ENCODE measurements at places on chromosomes 7 and 10.
A peak's percentile ranks its signal among the peaks of the same experiment; 100 is the strongest.

GRCh38 chr10:24822590-24822989, 98.9 kb upstream of the ARHGAP21 start:
- DNase-seq = no peak

- DNase-seq = no peak
Observed at GRCh38 chr10:7388602-7389001, 22.2 kb downstream of the SFMBT2 start.

GRCh38 chr7:43535031-43535451, 47.9 kb upstream of the STK17A start:
- no peak for DNase-seq

- no peak for DNase-seq
Observed at GRCh38 chr10:75911426-75911825, 480.0 kb downstream of the LRMDA start.

- no peak for DNase-seq
Observed at GRCh38 chr10:129912986-129913695, 50.9 kb downstream of the EBF3 start.

- DNase-seq = no peak
Observed at GRCh38 chr10:20007426-20007825, 191.2 kb downstream of the PLXDC2 start.

DNA sequence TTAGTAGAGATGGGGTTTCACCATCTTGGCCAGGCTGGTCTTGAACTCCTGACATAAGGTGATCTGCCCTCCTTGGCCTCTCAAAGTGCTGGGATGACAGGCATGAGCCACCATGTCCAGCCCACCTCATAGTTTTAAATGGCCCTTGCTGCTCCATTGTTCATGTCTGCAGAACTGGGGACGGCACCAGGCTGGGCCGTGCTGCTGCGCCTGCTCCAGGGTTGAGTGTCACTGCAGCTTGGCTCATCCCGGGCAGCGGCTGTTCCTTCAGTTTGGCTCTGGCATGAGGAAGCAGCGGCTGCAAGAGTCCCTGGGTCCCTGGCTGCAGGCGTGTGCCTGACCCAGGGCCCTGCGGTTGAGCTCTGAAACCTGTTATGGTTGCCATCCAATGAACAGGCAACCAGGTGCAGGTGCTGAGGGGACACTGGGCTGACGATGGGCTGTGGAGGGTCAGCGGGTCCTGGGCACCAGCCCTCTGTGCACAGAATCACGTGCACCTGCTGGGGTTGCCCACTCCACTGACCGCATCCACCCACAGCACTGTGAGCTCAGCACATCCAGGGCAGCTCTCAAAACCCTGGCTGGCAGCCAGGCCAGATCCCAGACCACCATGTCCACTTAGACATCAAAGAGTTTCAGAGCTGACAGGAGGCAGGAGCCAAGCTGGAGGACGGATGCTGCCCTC, 70.2 kb upstream of the PPP2R2D start:
- no peak for DNase-seq

- DNase-seq = peak; percentile 22
Observed at GRCh38 chr7:157299613-157300368, 37.0 kb upstream of the DNAJB6 start.

DNA sequence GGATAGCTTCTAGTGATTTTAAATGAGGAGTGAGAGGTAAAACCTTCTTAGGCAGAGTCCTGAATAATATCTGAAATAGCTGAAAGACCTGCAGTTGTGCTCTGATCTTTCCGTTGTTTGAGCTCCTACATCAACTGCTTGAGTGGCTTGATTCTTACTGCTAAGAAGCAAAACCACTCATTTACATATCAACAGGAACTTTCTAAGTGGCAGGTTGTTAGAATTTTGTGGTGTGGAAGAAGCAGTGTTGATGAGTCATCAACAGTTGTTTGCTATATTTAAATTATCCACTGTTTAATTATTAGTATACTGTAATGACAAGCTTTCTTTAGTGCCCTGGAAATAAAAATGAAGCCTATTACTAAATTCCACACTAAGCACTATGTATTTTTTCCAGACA, 689.5 kb downstream of the DNAJB9 start:
- no peak for DNase-seq

DNA sequence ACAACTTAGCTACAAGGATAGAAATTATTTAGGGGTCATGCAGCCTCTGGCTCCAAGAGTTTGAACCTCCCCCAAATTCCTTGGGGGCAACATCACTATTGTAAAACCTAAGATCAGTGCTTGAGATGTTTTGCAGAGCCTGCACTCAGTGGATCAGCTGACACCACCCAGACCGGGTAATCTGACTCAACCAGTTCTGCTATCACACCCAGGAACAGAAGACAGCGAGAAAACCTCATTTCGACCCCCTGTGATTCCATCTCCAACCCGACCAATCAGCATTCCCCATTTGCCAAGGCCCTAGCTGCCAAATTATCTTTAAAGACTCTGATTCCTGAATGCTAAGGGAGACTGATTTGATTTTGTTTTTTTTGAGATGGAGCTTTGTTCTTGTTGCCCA, 5.2 kb downstream of the TACR2 start:
- DNase-seq = no peak

DNA sequence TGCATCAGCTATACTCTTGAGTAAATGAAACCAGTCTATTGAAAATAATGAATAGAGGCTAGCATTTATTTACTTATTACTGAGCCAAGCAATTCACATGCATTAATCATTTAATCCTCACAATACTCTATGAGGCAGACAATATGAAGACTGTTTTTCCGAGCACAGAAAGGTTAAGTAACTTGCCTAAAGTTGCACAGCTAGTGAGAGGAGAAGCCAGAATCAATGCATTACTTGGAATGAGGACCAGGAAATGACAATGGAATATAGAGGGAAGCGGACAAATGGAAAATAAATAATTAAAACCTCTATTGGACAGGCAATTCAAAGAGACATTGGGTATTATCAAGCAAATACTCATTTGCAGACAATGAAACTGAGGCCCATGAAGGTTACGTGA, 207.6 kb upstream of the PRKCQ start:
- DNase-seq = no peak

DNA sequence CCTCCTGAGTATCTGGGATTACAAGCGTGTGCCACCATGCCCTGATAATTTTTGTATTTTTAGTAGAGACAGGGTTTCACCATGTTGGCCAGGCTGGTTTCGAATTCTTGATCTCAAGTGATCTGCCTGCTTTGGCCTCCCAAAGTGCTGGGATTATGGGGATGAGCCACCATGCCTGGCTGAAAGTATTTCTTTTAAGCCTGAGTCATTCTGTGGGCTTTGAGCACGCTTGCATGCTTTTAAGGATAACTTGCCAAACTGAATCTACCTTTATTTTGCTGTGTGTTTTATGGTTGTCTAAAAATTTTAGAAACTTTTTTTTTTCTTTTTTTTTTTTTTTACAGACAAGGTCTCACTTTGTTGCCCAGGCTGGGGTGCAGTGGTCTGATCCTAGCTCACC, 33.2 kb downstream of the CNNM2 start:
- DNase-seq = no peak

DNA sequence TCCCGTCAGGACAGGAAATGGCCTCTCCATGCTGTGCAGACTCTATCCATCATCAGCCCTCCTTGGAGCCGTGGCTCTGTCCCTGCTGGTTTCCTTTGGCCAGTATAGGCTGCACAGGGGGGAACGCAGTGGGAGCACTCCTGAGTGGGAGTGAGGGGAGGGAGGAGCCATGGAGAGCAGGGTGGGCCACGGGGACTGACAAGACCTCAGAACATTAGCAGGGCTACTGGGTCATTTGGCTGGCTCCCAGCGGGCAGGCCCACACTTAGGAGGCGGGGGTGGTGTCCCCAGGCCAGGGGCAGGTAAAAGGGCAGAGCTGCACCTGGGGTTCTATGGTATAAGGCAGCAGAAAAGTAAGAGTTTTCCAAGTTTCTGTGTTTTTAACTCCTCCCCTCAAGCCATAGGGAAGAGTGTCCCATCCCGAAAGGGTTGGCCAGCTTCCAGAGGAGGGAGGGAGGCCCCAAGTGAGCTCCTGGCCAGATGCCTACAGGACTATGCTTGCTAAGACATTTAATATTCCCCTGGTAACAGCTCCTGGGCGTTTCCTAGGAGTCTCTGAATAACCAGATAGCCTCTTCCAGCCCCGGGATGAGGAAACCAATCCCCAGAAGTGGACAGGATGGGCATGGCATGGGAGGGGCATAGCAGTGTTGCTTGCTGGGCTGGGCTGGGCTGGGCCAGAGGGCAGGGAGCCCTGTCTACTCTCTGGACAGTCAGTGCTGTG, 5.5 kb upstream of the OPN4 start:
- DNase-seq = no peak

DNA sequence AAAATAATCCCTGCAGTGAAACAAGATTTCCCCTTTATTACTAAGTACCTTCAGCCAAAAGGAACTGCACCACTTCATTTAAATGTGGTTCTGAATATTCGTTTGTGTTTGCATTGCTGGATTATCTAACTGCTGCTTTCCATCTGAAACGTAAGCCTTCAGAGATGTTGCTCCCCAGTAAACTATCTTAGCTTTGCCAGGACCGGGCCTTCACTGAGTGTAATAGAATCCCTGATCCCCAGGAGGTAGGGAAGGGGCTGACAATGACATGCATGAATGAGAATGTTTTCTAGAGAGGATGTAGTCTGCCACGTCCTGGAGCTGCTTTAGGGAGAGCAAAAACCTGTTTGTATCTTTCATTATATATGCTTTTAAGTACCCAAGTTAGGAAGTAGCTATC, 19.5 kb upstream of the INSYN2A start:
- DNase-seq = no peak

- DNase-seq = no peak
Observed at GRCh38 chr7:128099204-128099671, 68.0 kb upstream of the LRRC4 start.

GRCh38 chr7:158525648-158526484, 61.8 kb downstream of the PTPRN2 start:
- no peak for DNase-seq

- no peak for DNase-seq
Observed at GRCh38 chr7:98185101-98185500, 26.1 kb upstream of the BHLHA15 start.

GRCh38 chr7:2168615-2169311, 64.0 kb downstream of the MAD1L1 start:
- no peak for DNase-seq

DNA sequence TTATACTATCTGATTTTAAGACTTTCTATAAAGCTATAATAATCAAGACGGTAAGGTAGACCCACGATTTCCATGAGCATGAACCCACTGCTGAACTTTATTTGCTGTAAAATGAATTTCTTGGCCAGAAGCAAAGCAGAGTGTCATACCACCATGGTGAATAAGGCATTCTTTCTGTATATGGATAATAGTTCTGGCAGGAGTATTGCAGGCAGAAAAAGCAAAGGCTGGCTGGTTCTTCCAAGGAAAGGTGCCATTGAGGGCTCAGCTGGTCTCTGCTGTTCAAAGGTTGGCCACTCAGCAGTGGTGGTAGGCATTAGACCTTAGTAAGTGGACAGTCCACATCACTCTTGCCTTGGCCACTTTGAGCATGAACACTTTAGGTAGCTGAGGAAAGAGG, 104.1 kb upstream of the KCNMA1 start:
- no peak for DNase-seq

DNA sequence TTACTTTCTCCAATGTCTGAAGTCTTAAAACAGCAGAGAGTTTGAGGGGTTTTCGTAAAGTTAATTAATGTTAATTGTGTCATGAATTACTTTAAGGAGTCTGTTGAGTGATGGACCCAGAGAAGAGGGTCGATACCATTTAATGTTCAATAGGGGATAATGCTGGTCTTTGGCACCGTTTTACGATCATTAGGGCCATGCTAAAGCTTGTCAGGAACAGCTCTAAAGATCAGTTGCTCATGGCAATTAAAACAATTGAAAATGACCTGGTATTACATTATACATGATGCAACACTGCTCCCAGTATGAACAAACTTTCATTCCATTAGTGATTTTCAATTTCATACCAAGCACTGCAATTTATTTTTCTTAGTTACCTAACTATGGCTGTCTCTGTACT, 296.9 kb downstream of the ETV1 start:
- no peak for DNase-seq

- no peak for DNase-seq
Observed at GRCh38 chr7:105653441-105654005, 72.2 kb upstream of the EFCAB10 start.

DNA sequence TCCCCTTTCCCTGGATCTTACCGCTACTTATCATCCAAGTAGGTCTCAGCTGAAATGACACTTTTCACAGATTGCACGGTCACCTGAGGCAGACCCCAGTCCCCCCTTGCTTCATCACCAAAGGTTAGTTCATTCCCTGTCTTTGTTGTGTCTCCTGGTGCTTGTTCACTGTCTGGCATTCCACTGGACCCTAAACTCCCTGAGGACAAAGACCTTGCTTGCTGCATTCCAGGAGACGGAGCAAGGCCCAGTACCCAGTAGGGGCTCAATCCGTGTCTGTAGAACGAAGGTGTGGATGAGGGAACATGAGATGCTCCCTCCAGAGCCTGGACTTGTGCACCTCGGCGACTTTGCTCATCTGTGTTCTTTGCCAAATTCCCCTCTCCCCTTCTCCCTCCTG, 160.0 kb downstream of the RAB11FIP2 start:
- no peak for DNase-seq

GRCh38 chr10:95350830-95351228, 60.0 kb upstream of the PDLIM1 start:
- no peak for DNase-seq

DNA sequence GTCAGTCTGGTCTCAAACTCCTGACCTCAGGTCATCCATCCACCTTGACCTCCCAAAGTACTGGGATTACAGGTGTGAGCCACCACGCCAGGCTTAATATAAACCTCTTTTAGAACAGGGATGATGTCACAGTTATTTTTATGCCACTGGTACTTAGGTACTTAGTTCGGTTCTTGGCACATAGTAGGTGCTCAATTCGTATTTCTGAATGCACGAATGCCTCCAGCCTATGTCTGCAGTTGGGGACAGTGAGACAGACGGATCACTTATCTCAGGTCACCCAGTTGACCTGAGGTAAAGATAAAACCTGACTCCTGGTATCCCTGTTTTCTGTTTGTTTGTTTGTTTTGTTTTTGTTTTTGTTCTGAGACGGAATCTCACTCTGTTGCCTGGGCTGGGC, 6.1 kb upstream of the NAT16 start:
- no peak for DNase-seq

GRCh38 chr7:468681-469562, 50.7 kb downstream of the PDGFA start:
- DNase-seq = no peak

DNA sequence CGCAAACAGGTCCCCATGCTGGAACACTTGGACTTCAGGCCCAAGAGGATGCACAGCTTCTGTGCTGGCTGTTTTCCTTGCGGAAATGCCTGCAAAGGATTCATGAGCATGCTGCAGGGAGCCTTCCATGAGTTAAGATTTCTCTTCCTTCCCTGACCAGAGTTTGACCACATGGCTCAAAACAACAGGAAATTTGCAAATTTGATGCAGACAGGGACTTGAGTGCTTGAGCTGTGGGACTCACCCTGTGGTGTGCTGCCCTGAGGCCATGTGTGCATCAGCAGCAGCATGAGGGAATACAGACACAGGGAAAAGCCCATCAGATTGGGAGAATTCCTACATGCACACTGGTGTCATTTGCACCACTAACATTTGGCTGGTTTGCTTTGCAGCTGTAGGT, 195.4 kb downstream of the CDC14C start:
- DNase-seq = no peak
